Epithelial cell of proximal tubule (primary cell): ENCODE measurements at places on chromosomes 2 and 18. TPM values are rescaled to one million over a fixed set of nuclear protein-coding genes. Genes with fewer than 3 reads are reported as not detected.
A peak's percentile ranks its signal among the peaks of the same experiment; 100 is the strongest.

DNA sequence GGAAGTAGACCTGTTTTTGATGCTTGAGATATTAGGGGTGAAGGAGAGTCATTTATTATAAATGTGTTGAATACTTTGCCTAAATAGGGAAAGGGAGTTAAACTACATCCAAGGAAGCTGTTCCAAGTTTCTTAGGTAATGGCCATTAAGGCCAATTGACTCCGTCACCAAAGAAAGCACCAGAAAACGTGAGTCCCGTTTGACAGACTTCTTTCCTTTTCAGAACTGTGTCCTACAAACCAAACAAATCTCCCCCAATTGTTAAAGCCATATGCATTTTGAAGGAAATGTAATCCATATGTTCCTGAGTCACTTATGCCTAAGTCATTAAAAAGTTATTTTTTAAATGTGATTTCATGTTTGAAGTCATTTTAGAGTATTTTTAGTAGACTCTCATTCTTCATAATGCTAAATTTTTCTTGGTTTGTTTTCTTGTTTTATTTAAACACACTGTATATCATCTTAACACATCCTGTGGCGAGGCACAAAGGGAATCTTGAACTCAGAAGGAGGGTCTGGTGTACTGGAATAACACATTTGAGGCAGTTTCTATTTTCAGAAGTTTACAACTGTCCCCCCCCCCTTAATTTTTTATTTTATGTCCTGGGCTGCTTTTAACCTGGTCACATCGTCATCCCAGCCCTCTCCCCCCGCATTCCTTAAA is 133.7 kb downstream of the RHBDD1 start:
- DNase-seq, result no peak

DNA sequence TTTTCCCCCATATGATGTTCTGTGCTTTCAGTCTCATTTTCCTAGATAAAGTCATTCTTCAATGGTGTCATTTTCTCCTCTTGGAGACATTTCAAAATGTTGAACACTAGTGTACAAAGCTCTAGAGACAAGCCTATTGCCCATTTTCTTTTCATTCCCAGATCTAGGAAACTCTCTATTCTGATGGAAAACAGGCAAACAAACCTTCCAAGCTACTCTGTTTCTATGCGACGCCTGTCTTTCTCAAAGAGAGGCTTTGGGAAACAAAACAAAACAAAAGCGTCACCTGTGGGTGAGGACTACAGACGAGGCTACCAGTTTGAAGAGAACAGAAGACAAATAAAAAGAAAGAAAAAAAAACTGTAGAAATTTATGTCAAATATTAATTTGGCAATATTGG is 311.0 kb downstream of the CBLN2 start:
- DNase-seq, result no peak

TMEM37 gene
- 0.36 and 1.2 TPM in 2 replicates for total RNA-seq

DNA sequence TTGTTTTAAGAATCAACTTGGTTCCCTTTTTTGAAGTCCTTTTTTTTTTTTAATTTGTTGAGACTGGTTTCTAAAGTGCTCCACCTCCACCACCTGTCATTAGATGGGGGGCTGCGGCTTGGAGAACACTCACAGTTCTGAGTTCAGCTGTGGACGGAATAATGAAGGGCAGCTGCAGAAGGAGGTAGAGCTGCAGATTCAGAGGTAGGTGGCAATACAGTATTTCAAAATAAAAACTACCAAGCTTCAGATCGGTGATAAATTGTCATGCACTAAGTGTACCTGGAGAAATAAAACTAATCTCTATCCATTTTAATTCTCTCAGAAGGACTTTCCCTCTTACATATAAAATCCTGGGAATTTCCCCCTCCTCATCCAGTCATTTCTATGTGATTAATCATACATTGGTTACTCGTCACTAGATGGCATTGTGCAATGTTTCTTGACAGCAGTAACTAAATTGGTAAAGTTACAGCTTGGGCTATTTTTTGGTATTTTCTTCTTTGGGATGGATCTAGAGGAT is 81.1 kb upstream of the SLC39A10 start:
- DNase-seq, result peak; percentile 92
